ENCODE measurements at places on chromosomes 5 and 9.

DNA sequence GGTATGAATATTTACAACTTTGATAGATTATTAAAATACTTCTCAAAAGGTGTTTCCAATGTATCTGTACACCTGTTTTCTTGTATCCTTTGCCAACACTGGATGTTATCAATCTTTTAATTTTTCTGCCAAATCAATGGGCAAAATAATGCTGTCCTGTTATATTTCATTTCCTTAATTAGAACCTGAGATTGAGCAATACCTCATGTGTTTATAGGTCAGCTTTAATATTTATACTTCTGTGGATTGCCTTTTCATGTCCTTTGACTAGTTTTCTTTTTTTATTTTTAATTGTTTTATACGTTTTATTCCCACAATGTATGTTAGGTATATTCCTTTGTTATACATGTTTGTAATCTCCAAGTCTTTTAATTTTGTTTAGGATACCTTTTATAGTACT lies 77.6 kb downstream of the JAK2 start:
- DNase-seq: no peak

GRCh38 chr9:21081999-21082398 lies 4.3 kb upstream of the IFNB1 start:
- no peak for DNase-seq

DNA sequence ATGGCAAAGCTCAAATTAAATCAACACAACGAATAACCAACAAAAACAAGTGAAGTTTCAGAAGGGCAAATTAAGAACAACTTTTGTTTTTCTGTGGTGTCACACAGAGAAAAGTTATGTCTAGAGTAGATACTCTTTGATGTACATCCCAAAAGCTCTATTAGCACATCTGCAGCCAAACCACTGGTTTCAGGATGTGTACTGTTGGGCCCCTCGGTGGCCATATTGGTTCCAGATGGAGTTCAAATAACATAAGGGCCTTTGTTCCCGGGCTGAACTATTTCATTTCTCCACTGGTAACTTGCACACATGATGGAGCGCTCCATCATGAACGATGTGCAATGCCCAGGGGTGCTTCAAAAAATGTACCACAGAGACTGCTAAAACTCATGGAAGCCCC lies 126.1 kb downstream of the SEMA5A start:
- DNase-seq: no peak

DNA sequence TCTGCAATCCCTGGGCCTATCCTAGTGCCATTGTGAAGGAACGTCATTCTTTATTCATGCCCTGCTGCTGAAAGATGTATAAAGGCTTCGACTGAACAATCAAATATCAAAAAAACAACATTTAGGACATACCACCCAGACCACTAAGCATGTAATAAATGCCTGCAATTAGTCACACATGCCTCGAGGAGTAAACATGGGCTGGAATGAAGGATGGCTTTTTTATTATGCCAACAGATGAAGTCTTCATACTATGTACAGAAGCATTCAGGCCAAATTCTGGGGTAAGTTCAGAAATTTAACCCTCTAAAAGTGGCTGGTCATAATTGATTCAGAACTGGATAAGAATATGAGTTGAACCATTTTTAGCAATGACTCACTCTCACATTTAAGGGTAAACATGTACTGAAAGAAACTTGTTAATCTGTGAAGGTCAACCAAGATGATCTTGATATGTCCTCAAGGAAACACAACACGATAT lies 38.1 kb downstream of the FAM240B start:
- DNase-seq: no peak

- no peak for DNase-seq
These were observed 167.3 kb downstream of the MUSK start for GRCh38 chr9:110835859-110836271.
